ENCODE measurements at places on chromosomes 5 and 9.

GRCh38 chr5:136108180-136108611 is 24.4 kb upstream of the SMAD5 start:
- no peak for DNase-seq

DNA sequence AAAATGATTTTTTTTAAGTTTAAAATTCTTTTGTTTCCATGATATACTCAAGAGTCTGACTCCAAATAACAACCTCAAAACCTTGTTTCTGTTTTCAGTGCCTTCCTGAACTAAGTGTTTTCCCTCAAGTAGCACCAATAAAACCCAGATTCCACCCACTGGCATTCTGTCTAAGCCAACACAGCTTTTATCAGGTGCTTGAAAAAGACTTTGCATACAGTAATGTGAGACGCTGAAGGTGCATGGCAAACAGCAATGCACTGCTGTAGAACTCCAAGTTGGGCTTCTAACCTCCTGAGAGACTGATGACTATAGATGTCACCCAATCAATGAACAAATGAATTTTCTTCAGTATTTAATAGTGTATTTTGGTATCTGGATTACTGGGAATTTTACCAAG is 95.7 kb downstream of the NFIB start:
- DNase-seq = no peak

GRCh38 chr9:112532427-112532826 is 45.8 kb downstream of the KIAA1958 start:
- no peak for DNase-seq

- no peak for DNase-seq
Measured at GRCh38 chr9:127105805-127106465, 16.5 kb downstream of the ANGPTL2 start.

DNA sequence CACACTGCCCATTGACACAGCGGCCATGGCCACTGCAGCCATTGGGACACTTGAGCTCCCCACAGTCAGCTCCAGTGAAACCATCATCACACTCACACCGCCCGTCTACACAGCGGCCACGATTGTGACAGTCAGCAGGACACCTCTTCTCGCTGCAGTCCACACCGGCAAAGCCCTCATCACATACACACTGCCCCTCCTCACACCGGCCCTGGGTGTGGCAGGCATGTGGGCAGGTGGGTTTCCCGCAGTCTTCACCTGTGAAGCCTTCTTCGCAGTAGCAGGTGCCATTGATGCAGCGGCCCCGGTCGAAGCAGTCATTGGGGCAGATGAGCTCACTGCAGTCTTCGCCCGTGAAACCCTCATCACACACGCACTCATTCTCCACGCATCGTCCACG is 31.5 kb downstream of the TNC start:
- no peak for DNase-seq

DNA sequence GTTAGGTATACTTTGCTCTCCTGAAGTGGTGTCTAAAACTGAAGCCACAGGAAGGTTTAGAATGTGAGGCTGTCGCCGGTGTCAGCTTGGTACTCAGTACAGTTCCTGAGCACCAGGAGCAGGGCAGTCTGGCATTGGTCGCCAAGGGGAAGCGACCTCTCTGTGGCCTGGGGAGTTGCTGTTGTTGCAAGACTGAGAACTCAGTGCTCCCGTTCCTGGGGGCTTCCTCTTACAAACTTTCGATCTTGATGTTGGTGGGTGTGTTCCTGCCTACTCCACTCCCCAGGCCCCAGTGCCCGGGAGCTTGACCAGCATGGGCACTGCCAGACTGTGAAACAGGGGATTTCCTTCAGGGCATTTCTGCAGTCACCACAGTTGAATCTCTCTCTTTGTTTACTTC is 52.4 kb upstream of the PPARGC1B start:
- DNase-seq = no peak

- DNase-seq = no peak
Measured at GRCh38 chr5:15383469-15383868, 116.5 kb upstream of the FBXL7 start.

- no peak for DNase-seq
Measured at GRCh38 chr9:95083086-95083768, 234.3 kb downstream of the FANCC start.

DNA sequence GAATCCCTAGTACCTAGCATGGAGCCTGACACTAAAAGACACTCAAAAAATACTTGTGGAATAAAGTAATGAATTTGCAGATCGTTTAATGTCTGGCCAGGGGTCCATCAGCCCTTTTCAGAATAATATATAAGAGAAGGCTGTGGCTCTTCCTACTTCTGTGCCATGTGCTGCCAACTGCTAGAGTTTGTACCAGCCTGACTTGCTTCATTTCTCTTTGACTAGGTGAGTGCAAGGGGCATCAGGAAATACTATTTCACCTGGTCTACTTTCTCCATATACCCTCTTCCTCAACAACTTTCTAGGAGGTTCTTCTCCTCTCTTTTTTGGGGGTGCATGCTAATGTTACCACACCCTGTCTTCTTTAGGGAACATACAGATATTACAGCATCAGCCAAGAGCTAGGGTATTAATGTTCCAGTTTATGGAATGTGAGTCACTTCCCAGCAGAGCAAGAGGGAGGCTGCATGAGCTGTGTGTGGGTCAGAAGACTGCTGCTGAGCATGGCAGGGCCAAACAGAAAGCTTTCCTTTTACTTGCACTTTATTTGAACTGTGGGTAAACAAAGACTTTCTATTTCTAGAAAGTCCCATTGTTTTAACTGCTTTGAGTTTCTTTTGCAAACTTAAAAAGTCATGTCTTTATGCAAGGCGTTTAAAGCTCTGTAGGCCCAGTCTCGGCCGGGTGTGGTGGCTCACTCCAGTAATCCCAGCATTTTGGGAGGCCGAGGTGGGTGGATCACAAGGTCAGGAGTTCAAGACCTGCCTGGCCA is 158.9 kb downstream of the ADAMTSL1 start:
- no peak for DNase-seq

- no peak for DNase-seq
Measured at GRCh38 chr9:91481972-91482371, 58.3 kb upstream of the NFIL3 start.

- DNase-seq = no peak
Measured at GRCh38 chr5:122398016-122398415, 86.0 kb downstream of the SNCAIP start.

GRCh38 chr9:106879439-106879882 is 16.5 kb downstream of the ZNF462 start:
- no peak for DNase-seq

- no peak for DNase-seq
Measured at GRCh38 chr9:124758061-124758460, 13.1 kb downstream of the NR6A1 start.

GRCh38 chr5:133382661-133383579 is 229.4 kb downstream of the FSTL4 start:
- no peak for DNase-seq

GRCh38 chr5:74953554-74953936 is 87.4 kb upstream of the FAM169A start:
- no peak for DNase-seq

DNA sequence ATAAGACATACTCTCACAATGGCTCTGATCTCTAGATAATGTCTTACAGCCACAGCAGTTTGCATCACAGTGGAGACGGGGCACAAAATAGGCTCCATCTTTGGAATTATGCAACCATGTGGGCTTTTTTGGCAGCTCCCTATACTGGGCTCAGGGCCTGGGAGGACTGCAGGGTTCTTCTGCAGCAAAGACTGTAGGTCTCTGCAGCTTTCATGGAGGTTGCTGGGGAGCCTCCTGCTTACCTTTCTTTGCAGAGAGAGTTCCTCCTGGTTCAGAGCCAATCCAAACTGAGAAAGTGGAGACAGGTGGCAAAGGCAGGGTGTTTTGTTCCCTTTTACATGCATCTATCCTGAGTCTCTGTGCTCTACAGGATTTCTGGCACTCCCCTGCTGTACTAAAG is 558.0 kb downstream of the TLR4 start:
- DNase-seq = no peak

DNA sequence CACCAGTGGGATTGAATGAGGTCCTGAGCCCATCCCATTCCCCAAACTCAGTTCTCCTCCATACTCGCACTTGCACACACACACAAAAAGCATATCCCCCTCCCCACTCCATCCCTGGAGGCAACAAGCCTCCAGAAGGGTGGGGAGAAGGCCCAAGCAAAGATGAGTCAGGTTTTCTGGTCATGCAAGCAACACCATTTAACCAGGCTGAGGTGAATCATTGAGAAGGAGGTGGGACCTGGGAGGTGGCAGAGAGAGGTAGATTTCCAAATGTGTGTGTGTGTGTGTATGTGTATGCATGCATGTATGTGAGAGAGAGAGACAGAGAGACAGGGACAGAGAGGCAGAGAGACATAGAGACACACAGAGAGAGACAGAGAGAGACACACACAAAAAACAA is 185.2 kb upstream of the TRIM32 start:
- DNase-seq = no peak

GRCh38 chr9:97990259-97990658 is 7.1 kb downstream of the ANP32B start:
- DNase-seq = no peak

- DNase-seq = no peak
Measured at GRCh38 chr5:117954331-117954730, 1034.0 kb downstream of the DTWD2 start.

- DNase-seq = no peak
Measured at GRCh38 chr5:134141331-134142050, 27.0 kb downstream of the TCF7 start.

DNA sequence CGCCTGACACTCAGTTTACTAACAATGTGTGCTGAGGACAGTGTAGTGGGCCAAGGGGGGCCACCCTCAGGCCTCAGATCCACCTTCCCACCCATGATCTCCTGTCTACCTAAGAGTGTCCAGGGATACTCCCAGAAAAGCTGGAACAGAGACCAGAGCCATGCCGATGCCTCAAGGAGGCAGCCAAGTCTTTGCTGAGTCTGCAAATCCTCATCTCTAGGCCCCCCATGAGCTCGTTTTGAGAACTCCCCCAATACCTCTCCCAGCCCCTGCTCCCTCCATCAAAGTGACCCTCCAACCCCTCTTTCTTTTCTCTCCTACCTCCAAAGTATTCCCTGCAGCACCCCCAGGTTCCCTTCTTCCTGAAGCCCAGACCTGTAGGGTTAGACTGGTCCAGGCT is 53.5 kb downstream of the PCDH1 start:
- no peak for DNase-seq

- no peak for DNase-seq
Measured at GRCh38 chr5:139745132-139745799, 50.3 kb upstream of the PSD2 start.

DNA sequence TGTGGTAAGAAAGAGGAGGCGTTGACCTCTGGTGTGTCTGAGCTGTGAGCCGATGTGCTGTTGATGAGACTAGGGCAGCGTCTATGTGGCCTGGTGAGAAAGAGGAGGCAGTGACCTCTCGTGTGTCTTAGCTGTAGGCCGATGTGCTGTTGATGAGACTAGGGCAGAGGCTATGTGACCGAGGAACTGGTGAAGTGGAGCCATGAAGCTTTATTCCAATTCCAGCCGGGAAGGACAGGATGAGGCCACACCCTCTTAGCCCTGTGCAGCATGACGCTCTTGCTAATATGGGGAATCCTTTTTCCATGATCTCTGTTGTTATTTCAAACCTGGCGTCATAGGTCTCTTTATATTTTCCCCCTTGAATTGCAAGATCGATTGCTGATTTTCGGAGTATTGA is 172.4 kb downstream of the GOLPH3 start:
- no peak for DNase-seq

- no peak for DNase-seq
Measured at GRCh38 chr9:71352837-71353236, 231.4 kb upstream of the TRPM3 start.

GRCh38 chr9:89236955-89237573 is 58.4 kb upstream of the SHC3 start:
- no peak for DNase-seq

- DNase-seq = no peak
Measured at GRCh38 chr5:105803431-105803830, 1867.3 kb downstream of the EFNA5 start.

GRCh38 chr9:42388146-42388690 is 204.8 kb downstream of the SPATA31A6 start:
- DNase-seq = no peak

DNA sequence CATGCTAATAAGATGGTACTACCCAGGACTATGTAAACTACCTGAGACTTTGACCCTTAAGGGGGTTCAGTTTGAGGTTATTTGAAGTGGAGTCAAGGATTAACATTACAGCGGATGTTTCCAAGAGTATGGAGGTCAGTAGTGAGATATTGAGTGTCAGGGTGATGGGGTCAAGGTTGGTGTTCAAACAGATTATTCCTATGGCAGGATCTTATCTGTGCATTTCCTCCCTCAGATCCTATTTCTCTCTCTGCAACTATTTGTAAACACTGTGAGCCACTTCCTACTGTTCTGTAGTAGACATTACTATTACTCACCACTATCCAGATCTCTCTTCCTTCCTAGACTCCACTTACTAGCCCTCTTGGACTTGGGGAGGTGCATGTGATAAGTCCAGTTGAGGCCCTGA is 54.0 kb upstream of the STOM start:
- DNase-seq = no peak

GRCh38 chr5:119527351-119527750 is 75.1 kb downstream of the HSD17B4 start:
- no peak for DNase-seq

GRCh38 chr9:111076042-111076441 is 37.8 kb upstream of the LPAR1 start:
- no peak for DNase-seq

GRCh38 chr9:87640385-87640795 is 85.5 kb upstream of the CTSL start:
- no peak for DNase-seq

DNA sequence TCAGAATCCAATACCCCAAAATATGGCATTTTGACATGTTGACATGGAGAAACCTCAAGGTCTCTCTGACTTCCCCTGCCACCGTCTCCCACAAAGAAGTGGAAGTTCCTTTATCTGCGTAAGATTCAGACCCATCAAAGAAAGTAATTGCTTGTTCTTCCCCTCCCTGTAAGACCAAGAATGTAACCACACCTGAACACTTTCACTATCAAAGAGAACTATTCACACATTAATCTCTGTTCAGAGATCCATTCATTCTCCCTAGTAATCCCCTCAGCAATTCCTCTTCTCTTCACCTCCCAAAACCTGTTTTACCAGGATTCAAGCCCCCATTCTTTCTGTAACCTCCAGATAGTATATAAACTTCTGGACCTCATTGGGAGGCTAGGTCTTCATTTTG is 4.1 kb upstream of the SLC1A1 start:
- DNase-seq = no peak

DNA sequence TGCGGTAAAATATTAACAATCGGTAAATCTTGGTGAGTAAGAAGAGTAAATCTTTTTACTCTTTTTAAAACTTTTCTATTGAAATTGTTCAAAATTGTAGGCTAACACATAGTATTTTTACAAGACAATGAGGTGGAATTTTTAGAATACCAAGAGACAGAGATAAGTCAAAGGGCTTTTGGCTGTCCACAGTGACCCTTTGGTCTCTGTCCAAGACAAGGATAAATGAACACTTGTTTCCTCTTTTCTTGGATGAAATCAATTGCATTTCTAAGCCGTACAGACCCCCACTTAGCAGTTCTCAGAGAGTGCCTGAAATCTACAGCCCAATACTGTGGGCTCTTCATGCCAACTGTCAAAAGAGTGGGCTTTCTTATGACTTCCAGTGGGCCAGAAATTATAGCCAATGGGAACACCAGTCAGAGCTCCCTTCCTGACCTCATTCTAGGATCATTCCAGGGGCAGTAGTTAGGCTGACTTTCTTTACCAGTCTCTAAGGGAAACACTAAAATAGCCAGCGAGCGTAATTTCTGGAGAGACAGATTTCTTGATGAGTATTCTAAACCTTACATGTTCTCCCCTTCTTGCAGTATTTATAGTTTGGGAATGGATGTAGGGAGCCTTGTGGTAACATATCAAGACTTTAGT is 74.1 kb downstream of the GALNT10 start:
- DNase-seq = no peak

GRCh38 chr5:124602925-124603650 is 143.4 kb downstream of the ZNF608 start:
- DNase-seq = no peak

All from neural crest cell (in vitro differentiated cells).